CD4-positive, alpha-beta T cell treated with Interleukin-15 for 1 hour (primary cell): ENCODE measurements at places on chromosomes 3 and 15.
A peak's percentile ranks its signal among the peaks of the same experiment; 100 is the strongest.

GRCh38 chr15:98063315-98063714 lies 102.8 kb downstream of the ARRDC4 start:
- DNase-seq, result no peak

DNA sequence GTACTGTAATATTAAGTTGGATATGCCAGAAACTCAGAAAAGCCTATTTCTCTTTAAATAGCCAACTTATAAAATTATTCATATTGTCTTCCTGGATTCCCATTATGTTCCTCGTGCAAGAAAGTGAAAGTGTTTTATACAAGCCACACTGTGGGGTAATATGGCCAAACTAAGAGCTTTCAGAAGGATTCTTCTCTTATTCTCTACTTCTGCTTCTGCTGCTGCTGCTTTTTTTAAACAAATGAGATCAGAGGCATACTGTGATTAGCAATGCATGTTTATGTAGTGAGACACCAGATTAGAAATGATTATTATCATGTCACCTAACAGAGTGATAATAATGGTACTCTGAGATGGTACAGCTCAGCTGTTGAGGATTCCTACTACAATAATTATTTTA lies 1026.5 kb upstream of the CFAP20DC start:
- DNase-seq, result no peak

DNA sequence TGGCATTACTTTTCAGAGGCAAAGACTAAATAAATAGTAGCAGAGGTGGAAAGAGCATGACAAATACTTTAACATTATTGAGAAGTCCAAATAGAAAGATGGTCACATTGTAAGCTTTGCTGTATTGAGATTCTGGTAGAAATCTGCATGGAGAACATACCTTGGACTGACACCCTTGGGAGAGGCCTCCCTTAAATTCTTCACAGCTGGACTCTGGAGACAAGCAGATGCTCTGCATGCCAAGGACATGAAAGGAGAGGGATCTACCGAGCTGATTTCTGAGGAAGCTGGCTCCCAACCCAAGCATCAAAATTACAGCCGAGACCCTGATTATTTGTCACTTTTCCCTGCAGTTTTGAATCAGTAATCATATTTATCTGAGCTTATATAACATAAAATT lies 212.5 kb upstream of the COL8A1 start:
- no peak for DNase-seq

DNA sequence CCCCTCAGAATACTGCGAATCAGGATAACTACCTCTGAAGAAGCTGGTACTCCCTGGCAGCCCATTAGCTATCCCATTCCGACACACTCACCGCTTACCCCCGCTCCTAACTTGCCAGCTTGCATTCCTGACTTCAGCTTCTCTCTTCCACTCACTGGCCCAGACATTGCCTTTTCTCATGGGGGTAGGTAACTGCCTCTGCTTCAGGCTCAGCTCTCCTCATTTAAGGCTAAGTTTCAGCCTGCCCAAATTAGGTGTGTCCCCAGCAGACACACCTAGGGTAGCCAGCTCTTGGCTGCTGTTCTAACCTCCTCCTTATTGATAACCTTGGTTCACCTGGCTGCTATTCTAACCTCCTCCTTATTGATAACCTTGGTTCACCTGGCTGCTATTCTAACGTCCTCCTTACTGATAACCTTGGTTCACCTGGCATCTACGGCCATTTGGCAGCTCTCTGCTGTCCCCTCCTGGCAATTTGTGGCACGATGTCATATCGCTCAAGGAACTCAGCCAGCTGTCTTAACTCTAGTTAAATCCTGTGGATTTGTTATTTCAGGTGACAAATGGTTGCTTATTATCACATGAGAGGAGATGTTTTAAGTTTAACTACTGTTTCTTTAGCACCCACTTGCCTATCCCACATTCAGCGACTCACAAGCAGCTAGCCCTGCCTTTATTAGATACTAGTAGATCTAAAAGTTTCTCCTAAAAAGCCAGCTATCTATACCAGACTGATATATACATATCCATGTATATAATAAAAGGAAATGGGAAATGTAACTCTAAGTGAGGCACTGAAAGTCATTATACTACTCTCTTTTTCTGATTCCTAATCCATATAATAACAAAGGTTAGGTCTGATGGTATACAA lies 106.5 kb upstream of the ACP3 start:
- no peak for DNase-seq

DNA sequence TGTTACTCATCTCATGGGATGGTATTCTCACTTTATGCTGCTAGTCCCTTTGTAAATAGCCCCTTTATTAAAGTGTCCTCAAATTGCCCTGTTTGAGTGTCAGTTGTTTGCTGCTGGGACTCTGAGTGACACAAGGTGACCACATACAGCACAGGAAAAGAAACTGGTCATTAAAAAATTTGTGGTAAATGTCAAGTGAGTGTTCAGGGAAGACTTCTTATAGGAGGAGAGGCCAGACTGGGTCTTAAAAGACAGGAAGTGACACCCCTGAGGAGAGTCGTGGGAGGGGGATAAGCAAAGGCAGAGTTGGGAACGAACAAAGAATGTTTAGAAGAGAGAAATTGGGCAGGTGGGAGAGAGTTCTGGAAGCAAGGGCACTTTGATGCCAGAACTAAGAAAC lies 35.2 kb downstream of the CCR3 start:
- DNase-seq, result no peak

GRCh38 chr3:175659670-175660350 lies 800.7 kb downstream of the NAALADL2 start:
- no peak for DNase-seq

GRCh38 chr3:105904678-105905284 lies 36.0 kb upstream of the CBLB start:
- no peak for DNase-seq

GRCh38 chr3:156317462-156318074 lies 197.2 kb downstream of the KCNAB1 start:
- DNase-seq, result no peak

- no peak for DNase-seq
Measured at GRCh38 chr15:99683000-99683670, 50.1 kb downstream of the LYSMD4 start.

DNA sequence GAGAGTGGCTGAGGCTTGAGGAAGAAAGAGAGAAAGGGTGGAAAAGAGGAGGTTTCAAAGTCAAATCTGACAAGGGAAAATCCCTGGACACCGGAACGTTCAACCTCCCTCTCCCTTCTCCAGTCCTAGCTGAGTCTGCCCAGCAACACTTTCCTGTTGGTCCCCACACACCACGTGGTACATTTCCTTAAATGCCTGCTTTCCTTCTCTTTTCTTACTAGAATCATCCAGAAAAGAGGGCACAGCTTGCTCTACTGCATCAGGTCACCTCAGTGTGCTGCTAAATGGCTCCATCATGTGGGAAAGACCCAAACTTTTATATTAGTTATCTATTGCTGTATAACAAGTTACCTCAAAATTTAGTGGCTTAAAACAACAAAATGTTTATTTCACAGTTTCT lies 181.2 kb downstream of the NECTIN3 start:
- no peak for DNase-seq

GRCh38 chr3:14418296-14419250 lies 16.2 kb downstream of the SLC6A6 start:
- DNase-seq, result peak; percentile 54

- no peak for DNase-seq
Measured at GRCh38 chr3:148880681-148881080, 15.6 kb downstream of the CPA3 start.

DNA sequence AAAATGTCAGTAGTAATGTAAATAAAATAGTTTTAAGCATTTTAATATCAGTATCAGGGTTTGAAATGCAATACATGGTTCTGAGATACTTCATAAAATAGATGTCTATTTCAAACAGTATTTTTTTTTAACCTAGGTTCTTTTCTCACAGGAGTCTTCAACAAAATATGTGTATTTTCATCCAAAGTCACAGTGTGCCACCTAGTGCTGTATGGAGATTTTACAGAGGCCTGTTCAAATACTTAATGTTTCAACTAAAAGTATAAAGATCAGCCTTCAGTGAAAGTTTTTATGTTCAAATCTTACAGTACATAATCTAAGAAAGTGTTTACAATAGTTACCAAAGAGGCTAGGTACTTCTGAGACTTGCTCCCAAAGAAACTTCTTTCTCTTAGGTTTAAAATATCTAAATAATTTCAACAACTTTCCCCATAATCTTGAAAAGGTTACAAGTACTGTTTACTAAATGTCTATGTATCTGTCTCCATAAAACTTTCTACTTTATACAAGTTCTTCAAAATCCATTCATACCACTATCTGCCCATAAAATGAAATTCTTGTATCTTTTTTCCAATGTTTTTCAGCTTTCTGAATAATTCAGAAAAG lies 38.3 kb downstream of the SCAPER start:
- DNase-seq, result no peak

DNA sequence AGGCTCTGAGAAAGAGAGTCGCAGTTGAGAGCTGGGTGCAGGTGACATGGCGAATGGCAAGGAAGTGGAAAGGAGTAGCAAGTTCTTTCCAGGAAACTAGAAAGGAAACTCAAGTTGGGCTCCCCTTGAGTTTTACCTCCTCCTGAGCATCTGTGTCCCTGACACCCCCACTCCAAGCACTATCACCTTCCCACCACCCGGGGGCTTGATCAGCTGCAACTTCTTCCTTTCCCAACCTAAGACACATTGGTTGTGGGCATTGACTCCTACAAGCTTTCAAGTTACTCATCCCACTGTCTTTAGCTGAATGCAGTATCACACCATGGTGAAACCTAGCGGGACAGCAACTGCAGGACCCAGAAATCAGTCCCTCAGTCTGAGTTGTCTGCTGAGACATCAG lies 256.6 kb upstream of the NR2F2 start:
- no peak for DNase-seq

DNA sequence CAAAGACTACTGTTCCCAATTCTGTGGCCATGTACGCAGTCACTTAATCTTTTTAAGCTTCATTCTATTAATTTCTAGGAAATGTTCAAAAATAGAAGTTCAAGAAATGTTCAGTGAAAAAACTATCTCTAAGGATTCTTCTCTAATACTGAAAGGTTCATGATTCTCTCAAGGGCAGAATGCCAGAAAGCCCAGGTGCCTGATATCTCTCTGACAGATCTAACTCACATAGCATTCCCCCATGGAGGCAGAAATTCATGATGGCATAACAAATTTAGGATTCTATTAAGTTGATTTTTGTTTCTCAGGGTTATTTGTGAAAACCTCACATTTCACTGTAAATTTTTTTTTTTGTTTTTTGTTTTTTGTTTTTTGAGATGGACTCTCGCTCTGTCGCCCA lies 17.5 kb downstream of the CHRM5 start:
- no peak for DNase-seq

DNA sequence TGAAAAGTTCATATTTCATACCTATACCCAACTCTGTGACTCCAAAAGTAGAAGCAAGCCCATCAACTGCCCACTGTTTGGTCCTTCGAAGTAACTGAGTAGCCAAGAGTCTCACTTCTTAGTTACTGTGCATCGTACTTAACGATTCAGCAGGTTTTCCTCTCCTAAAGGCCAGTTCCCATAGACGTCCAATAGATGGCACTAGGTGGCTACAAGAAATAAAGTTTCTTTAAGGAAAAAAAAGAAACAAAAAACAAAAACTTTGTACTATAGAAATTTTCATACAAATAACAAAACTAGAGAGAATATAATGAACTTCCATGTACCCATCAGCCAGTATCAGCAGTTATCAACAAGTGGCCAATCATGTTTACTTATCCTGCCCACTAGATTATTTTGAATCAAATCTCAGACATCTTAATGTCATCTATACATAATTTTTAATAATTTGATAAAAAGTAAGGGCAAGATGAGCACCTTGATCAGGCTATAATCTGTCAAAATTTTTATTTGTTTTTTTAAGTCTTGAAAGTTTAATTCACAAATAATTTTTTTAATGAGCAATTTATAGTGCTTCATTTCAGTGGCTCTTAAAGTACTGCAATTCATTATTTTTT lies 63.8 kb upstream of the ACP3 start:
- no peak for DNase-seq

GRCh38 chr3:194476784-194477183 lies 10.0 kb downstream of the ATP13A3 start:
- no peak for DNase-seq

GRCh38 chr3:162094301-162094700 lies 597.7 kb downstream of the OTOL1 start:
- no peak for DNase-seq

- DNase-seq, result no peak
Measured at GRCh38 chr15:49041426-49041825, 4.8 kb downstream of the SECISBP2L start.

DNA sequence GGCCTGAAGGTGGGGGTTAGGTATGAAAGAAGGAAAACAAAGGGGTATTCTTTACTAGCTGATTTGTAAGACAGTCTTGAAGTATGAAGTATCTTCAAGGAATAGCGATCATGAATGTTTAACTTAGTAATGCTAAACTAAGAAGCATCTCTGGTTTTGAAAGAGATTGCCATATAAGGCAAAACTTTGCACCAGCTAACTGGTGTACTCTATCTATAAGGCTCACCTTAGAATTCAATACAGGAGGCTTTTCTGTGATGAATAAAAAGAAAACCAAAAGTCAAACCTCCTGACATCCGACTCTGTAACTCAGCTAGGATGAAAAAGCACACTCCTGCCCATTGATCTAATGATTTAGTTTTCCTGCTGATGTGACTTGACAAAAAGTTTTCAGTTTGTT lies 54.7 kb downstream of the FOXP1 start:
- DNase-seq, result no peak

- DNase-seq, result no peak
Measured at GRCh38 chr3:126340081-126340511, 17.1 kb downstream of the KLF15 start.

DNA sequence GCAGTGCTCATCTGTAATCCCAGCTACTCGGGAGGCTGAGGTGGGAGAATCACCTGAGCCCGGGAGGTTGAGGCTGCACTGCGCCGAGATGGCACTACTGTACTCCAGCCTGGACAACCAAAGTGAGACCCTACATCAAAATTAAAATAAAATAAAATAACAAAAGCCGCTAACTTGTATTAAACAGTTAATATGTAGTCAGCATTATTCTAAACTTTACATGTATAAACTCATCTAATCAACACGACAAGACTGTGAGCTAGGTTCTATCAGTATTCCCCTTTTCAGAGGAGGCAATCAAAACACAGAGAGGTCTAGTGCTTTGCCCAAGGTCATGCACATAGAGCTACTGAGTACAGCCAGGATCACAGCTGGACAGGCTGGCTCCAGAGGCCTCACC lies 111.7 kb upstream of the LINGO1 start:
- DNase-seq, result no peak

GRCh38 chr3:74501007-74501406 lies 113.5 kb downstream of the CNTN3 start:
- no peak for DNase-seq

DNA sequence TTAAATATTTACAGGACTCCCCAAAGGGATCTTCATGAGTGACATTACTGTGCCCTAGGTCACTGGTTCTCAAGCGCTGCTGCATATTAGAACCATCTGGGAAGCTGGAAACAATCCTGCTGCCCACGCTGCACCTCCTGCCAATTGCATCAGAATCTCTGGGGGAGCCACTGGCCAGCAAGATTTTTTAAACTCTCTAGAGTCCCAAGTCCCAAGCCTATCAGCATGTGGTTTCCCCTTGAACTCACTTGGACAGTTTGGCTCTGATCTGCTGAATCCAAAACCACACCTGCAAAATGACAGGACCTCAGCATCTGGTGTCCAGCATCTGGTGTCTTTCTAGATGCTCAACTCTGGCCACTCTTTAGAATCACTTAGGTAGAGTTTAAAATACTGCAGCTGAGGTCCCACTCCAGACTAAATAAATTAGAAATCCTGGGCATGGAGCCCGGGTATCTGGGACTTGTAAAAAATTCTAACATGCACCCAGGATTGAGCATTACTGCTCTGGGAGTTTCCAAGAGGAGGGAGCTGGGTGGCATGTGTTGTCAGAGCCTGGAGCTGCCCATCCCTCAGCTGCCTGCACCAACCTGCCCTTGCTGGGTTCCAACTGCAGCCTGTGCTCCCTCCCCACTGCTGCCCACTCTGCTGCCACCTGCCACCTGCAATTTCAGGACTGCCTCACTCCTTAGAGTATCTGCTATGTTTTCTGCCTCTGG lies 311.3 kb downstream of the SLC9A9 start:
- DNase-seq, result no peak
